Caki2 (cell line): ENCODE measurements at places on chromosomes 3 and 15.

- DNase-seq = no peak
These were observed 18.3 kb upstream of the TMEM158 start for GRCh38 chr3:45244356-45244755.

GRCh38 chr3:42651248-42652091 is 2.0 kb upstream of the ZBTB47 start:
- no peak for DNase-seq

GRCh38 chr3:155712008-155712407 is 32.9 kb downstream of the PLCH1 start:
- no peak for DNase-seq

- DNase-seq = no peak
These were observed at the start of gene UCN2 for GRCh38 chr3:48563382-48563918. TSS of gene UCN2 (minus strand) at chr3:48563781. CDS start at chr3:48563124, 657 bp downstream.

- no peak for DNase-seq
These were observed 166.4 kb downstream of the SUCNR1 start for GRCh38 chr3:152039887-152040286.
